Head of caudate nucleus (tissue), 42 donors: ENCODE measurements at places on chromosomes 3 and 15.

DNA sequence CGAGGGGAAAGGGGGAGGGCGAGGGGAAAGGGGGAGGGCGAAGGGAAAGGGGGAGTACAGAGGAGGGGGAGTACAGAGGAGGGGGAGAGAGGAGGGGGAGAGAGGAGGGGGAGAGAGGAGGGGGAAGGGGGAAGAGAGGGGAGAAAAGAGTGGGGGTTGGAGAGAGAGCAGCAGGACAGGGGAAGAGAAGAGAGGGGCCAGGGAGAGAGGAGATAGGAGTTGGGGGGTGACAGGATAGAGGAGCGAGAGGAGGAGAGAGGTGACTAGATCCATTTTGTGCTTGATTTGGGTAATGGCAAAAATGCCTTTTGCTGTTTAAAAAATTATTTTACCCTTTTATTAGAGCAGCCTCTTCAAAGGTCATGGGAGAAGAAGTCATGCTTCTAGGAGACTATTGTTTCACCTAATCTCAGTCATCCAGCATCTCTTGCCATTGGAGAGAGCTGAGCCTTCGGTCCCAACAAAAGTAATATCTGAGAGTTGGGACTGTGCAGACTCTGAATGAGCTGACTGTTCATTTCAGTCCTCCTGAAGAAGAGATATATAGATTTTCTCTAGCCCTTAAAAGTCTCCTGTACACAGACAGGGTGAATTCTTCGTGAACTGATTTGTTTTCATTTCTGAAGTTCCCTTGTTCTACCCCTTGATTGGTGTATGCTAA, 15.1 kb upstream of the TOP2B start:
- DNase-seq: no peak

- no peak for DNase-seq
Observed at GRCh38 chr3:88005066-88005465, 53.7 kb downstream of the CGGBP1 start.

- no peak for DNase-seq
Observed at GRCh38 chr3:143974271-143975238, 2.9 kb downstream of the DIPK2A start.

- peak; percentile 89 for DNase-seq
Observed at GRCh38 chr3:128497305-128498126, 4.5 kb upstream of the GATA2 start.

- DNase-seq: no peak
Observed at GRCh38 chr3:193735850-193736249, 142.8 kb downstream of the OPA1 start.
